ENCODE measurements at places on chromosomes 2 and 18.

- DNase-seq, result no peak
Measured at GRCh38 chr2:3037196-3038194, 340.1 kb downstream of the EIPR1 start.

DNA sequence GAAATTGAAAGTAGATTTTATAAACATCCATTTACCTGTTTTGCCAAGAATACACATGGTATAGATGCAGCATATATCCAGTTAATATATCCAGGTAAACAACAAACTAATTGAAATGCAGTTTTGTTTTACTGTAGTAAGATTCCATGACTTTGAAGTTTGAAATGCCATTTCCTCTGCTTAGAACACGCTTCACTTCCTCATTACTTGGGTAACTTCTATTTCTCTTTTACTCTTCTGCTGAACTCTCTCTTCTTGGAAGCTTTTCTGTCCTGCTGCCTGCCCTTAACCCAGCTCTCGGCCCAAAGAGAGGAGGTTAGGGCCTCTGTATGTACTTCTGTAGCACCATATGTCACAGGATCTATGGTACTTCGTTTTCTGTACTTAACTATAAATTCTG, 14.1 kb upstream of the IL1RL2 start:
- no peak for DNase-seq

DNA sequence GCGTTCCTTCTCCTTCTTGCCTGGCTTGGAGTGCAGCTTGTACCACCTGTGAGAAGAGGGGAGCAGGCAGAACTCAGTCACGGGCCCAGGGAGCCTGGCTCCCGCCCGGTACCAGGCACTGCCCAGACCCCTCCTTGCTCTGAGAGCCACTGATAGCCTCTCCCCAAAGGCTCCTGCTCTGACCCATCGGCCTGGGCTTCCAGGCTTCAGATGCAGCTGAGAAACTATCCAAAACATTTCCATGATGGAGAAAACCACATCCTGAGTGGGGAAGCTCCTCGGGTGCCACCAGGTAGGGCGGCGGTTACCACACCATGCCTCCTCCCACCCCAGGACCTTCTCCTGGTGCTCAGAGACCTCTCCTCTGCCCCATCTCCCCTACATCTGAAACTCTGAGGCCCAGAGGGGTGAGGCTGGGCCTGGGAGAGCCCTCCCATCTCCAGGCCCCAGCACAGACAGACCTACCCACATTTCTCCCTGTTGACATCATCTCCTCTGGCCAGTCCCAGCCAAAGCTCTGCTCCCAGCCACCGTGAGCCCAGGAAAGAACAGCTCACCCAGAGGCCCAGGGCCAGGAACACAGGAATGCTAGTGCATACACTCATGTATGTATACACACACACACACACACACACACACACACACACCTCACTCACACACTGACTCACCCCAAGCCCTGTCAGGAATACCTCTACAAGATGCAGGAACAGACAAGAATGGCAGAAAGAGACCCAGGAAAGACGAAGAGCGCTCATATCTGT, 17.9 kb upstream of the SFXN5 start:
- DNase-seq, result no peak

DNA sequence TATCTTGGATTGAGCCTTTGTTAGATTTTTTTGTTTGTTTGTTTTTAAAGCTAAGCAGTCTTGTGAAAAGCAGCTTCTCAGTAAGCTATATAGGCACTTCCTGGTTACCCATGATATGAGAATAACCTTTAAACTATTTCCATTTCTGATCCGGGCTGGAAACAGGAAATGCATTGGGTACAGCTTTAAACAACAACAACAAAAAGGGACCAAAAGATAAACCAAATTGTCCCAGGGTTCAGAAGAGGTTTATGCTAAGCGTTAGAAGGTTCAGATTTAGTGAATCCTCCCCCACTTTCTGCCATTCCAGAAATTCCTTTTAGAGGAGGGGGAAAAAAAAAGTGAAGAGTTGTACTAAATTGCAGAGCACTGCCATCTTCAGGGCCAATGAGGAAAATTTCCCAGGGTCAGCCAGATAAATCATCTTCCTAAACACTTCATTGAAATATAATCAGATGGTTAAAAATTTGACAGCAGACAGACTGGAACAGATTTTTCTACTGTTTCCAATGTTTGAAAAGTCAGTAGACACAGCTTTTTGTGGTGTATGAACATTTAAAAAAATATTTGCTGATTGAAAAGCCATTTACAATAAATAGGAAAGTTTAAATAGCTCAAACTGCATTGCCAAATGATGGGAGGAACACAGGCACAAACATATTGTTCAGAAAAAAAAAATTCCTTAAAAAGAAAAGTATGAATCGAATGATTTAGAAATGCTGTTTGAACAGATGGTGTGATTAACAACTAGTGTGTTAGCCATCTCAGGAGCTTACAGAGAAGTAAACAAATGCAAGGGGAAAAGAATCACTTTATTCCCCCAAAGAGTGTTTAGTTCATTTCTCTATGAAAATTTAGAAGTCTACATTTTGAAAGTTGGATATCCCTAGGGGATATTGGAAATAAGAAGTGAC, 189.9 kb upstream of the TANK start:
- DNase-seq, result no peak

DNA sequence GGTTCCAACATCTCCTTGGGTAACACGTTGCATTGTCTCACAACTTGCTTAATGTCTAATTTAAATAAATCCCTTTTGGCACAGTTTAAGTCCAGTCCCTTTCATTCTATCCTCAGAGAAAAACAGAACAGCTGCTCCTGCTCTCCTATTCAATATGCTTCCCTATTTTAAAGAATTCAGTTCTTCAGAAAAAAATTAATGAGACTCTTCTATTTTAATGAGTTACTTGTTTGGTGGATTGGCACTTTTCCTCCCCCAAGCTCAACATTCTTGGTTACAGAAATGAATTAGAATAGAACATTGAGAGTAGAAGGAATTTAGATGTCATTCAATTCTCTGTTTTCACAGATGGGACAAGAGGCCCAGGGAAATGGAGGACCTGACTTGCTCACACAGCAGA, 116.9 kb upstream of the ATP8B1 start:
- no peak for DNase-seq

DNA sequence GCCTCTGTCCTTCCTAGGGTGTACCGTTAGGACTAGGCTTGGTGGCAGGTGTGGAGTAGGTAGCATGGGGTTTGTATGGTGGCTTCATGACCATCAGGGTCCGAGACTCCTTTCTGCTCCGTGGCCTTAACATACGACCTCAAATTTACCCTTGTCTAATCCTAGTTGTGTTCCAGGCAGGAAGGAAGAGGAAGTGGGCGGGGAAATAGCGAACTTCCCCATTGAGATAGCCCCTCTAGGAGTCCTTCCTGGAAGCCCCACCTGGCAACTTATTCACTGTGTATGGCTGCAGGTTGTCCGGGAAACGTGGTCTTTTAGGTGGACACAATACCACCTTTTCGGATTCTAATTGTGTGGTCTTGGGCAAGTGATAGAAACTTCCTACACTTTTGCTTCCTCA, 9.3 kb downstream of the CD8A start:
- DNase-seq, result no peak

DNA sequence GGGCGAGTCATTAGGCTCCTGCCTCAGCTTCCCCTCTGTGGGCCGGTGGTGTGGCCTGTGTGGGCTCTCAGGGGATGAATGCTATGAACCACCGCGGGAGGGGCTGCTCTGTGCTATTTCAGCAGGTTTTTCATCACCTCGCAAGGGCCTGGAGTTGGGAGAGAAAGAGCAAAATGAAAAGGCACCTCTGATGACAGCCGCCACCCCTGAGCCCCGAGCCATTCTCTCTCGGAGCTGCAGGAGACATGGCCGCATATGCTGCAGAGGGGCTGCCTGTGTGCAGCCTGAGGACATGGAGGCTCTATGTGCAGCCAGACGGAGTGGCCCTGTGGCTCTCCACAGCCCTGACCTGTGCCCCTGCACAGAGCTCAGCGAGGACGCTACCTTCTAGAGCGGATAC, 96.2 kb upstream of the CTDP1 start:
- no peak for DNase-seq

GRCh38 chr2:110095994-110096633, 19.5 kb downstream of the MALL start:
- DNase-seq, result no peak

GRCh38 chr2:174493549-174494331, 6.9 kb upstream of the GPR155 start:
- no peak for DNase-seq

GRCh38 chr2:43268066-43268953, 41.9 kb upstream of the ZFP36L2 start:
- DNase-seq, result no peak

DNA sequence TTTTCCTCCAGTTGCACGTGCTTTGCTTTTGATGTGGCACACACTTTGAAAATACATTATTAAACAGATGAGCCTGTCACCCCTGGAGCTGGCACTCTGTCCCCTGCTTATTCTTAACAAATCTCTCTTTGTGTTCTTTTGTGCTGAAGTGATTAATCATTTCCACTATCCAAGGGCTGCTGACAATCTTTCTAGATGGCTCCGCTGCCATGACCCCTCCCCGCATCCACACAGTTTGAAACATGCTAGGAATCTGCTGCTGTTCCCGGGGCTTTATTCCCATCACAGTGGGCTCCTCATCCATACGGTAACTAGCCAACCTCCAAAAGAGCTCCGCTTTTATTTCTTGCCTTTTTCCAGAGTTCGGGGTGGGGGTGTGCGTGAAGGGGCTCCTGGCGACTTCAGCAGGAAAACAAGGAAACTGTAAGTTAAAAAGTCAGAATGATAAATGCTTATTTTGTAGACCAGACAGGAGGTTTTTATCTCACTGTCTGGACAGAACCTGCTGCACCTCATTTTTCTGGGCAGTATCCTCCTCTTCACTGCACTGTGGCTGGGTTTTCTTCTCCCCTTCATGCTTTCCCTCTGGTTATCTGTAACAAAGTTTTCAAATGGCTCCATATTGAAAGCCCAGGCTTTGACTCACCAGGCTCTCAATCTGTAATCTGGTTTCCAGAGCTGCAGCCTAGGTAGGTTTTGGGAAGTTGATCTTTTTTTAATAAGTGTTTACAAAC, 319.7 kb downstream of the AFF3 start:
- no peak for DNase-seq

DNA sequence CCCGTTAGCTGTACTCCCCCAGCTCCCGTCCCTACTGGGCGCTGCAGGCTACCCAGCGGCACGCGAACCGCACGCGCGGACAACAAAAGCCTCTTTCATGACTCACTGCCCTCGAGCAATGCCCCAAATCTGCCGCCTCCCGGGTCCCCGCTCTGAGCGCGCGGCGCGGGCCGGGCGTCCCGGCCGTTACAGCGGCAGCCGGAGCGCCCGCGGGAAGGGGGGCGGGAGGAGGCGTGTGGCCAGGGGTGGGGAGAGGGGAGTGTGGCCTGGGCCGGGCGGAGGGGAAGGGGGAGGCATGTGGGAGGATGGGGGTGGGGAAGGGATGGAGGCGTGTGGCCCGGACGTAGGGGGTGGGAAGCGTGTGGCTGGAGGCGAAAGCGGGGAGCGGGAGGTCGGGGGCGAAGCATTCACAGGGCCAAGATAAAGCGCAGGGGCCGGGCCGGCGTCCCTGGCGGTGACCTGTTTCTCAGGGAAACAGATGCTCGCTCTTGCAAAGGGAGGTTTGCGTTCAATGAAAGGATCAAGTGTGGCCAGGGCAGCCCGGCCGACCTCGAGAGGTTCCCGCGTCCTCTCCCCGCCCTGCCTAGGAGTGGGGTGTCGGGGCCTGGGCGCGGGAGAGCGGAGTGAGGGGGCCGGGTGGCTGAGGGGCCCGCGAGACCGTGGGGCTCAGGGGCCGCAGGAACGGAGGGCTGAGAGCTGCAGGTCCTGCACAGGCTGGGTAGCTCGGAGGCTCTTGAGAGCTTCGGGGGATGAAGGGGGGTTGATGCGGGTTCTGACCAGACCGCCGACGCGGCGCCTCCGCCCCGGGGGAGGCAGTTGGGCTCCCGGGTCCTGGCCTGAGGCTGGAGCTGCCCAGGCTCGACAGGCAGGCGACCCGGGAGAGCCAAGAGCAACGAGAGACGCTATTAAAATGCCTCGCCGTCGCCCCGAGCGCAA, 3.5 kb upstream of the NEUROD1 start:
- DNase-seq, result no peak

GRCh38 chr2:10034333-10035052, 8.9 kb upstream of the KLF11 start:
- no peak for DNase-seq

- DNase-seq, result no peak
Measured at GRCh38 chr2:48715042-48715899, 40.3 kb downstream of the LHCGR start.

- no peak for DNase-seq
Measured at GRCh38 chr2:236646441-236646840, 76.8 kb downstream of the ACKR3 start.

GRCh38 chr2:12549641-12550040, 167.1 kb upstream of the TRIB2 start:
- DNase-seq, result no peak

DNA sequence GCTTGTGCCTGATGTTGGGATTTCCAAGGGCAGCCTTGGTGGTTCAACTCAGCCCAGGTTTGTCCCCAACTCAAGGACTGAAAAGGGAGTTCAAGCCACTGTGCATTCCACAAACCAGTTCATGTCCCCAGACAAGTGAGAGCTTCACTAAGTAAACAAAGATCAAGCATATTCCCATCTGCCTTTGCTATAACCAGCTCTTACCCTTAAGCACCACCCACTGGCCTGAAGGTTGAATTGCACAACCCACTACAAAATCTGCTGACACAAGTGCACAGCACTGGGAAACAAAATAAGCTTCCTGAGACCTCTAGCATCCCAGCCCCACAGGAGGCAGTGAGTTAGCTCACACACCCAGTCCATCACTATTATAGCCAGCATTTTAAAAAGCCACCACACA, 516.7 kb downstream of the NR4A2 start:
- DNase-seq, result peak; percentile 39

DNA sequence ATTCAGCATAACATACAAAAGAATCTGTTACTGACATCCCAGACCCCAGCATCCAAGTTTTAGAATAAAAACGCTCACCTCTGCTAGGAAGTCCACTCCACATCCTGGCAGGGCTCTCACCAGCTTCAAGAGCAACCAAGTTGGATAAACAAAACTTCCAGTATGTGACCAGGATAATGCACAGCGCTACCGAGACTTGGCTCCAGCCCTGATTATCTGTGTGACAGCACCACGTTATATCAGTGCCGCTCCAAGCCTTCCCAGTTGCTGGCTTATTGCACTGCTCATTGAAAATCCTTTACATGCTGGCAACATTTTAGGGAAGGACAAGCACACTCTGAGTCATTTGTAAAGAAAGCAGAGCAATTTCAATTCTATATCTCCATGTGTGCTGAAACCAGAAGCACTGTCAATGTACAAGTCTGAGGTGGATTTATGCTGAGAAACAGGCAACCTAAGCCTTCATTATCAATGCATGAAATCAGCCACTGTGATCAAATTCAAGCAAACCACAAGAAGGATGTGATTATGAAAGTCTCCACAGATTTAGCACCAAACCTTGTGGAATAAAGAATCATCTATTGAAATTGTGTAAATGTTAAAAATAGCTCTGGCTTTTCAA, 115.7 kb downstream of the ZNF385B start:
- DNase-seq, result no peak
